Left renal pelvis (tissue), 4 donors: ENCODE measurements at places on chromosomes 2 and 18. TPM values are rescaled to one million over a fixed set of nuclear protein-coding genes. Genes with fewer than 3 reads are reported as not detected.

The TANK gene
- 57.6 TPM for polyA plus RNA-seq

The PLCL1 gene
- polyA plus RNA-seq: 19.0 TPM

The CYS1 gene
- polyA plus RNA-seq: 99.4 TPM

GRCh38 chr18:36315736-36316135 lies 18.2 kb downstream of the FHOD3 start:
- DNase-seq: no peak

DNA sequence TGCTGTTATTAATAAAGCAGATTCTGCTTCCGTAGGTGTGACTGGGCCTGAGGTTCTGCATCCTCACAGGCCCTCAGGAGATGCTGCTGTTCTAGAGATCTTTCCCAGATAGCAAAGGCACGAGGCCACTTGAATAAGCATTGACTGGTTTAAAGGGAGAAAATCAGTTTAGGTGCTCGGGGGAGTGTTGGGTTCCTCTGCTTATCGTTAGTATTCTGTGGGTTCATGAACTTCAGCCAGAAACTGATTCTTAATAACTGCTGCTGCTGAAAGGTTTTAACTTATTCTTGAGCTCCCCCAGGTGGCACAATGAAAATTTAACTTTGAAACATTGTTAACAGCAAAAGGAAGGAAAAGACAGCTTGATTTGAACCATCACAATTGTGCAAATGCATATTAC lies 56.9 kb downstream of the ITGA6 start:
- no peak for DNase-seq

DNA sequence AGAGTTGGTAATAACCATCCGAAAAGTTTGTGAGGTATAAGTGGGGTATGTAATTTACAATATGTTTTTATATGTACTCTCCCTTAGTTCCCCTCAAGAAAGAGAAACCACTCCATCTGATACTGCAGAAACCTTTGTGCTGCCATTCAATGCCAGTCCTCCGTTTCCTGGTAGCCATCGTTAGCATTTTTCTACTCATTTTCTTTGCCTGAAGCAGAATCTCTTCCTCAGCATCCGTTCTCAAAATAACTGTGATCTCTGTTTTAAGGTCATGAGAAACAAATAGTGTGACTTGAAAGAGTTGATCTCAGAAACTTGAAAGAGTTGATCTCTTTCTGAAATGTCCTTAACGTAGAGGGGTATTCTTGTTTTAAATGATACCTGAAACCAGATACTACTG lies 996 bp downstream of the PTCD3 start:
- no peak for DNase-seq

DNA sequence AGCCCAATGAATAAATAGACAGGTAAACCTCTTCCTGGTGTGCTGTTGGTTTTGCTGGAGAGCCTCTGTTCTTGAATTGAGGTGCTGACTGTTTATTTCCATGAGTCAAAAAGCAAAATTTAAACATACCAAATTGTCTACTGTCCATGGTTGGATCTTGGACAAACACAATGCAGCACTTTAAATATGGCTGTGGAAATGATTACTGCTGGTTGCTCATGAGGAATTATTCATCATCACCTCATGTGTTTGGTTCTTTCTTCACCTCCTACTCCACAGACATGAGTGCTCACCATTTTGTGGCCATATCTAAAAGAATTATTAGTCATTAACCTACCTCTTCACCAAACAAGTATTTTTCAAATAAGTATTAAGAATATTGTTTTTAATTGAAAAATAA lies 85.3 kb upstream of the GALNT5 start:
- no peak for DNase-seq

GRCh38 chr18:36728345-36728744 lies 100.5 kb downstream of the TPGS2 start:
- no peak for DNase-seq

DNA sequence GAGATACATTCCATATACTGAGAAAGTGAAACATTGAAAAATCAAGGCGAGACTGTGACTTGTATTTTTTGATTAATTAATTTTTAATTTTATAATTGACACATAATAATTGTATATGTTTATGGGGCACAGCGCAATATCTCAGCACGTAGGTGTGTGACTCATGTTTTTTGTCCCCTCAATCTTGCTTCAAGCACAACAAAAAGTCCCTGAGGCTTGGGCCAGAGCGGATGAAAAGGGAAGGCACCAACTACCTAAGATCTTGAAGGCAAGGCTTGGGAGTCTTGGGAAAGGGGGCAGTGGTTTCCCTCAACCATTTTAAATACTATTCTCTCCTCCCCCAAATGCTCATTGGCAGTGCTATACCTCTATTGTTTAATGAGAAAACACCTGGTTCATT lies 9.9 kb downstream of the SGPP2 start:
- DNase-seq: no peak

GRCh38 chr18:10604182-10604581 lies 78.4 kb downstream of the NAPG start:
- DNase-seq: no peak

GRCh38 chr2:84899304-84900204 lies 5.9 kb upstream of the TMSB10 start:
- no peak for DNase-seq

GRCh38 chr2:107392241-107392704 lies 434.4 kb upstream of the RGPD4 start:
- no peak for DNase-seq

GRCh38 chr2:236888794-236889780 lies 196.6 kb upstream of the COPS8 start:
- DNase-seq: peak; percentile 53
